ENCODE measurements at places on chromosomes 6 and 20.
A peak's percentile ranks its signal among the peaks of the same experiment; 100 is the strongest.

GRCh38 chr6:85493389-85493788 lies 43.5 kb downstream of the NT5E start:
- DNase-seq, result no peak

- no peak for DNase-seq
These were observed 136.5 kb downstream of the AGPAT4 start for GRCh38 chr6:161137320-161137719.

- no peak for DNase-seq
These were observed 11.3 kb downstream of the GINS1 start for GRCh38 chr20:25418776-25419175.

GRCh38 chr6:106513808-106514582 lies 115.3 kb downstream of the RTN4IP1 start:
- DNase-seq, result no peak

DNA sequence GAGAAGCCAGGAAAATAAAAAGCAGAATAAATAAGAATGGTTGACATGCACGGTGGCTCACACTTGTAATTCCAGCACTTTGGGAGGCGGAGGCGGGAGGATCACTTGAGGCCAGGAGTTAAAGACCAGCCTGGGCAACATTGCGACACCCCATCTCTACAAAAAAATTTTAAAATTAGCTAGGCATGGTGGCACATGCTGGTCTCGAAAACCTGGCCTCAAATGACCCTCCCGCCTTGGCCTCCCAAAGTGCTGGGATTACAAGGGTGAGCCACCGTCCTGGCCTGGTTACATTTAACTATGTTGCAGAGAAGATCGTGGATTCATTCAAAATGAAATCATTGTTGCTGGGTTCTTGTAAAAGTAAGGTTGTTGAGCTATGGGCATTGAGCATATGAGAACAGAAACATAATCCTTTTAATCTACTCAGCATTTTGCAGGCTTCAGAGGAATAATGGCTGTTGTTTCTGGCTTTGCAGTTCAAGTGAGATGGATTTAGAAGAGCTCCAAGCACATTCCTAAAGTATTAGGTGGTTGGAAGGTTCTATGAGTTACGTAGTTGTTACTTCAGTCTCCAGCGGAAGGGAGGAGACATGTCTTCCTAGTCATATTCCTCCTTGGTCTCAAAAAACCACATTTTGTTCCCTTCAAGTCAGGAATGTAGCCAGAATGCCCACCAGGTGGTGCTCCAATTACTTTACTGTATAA lies 45.6 kb upstream of the RAB23 start:
- no peak for DNase-seq

GRCh38 chr6:2876210-2877056 lies 26.7 kb downstream of the SERPINB9 start:
- DNase-seq, result peak; percentile 91

DNA sequence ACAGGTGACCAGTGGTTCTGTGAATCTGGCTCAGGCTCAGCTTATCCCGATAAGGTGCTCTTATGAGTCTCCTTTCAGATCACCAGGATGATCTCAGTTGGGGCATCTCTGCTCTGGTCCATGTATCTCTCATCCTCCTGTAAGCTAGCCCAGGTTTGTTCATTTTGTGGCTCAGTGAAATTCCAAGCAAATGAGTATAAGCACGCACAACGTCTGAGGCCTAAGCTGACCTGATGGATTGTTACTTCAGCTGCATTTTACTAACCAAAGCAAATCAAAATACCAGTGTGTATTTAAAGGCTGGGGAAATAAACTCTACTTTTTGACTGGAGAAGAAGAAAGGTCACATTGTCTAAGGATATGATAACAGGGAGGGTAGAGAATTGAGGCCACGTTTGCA lies 551.0 kb upstream of the BTBD3 start:
- no peak for DNase-seq

All from right cardiac atrium (tissue), 5 donors.